ENCODE measurements at places on chromosomes 7 and 10.

DNA sequence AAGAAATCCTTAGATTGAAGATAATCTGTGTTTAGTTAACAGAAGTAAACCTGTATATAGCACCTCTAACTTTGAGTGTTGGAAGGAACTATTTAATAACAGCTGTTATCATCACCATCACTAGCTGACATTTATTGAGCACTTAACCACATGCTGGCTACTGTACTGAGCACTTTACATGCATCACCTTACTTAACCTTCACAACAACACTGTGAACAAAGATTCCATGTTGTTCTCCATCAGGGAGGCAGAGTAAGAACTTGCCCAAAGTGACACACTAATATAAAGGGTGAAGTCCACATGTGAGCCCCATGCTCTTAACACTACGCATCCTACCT, 182.2 kb downstream of the ST7 start:
- DNase-seq: no peak

GRCh38 chr7:921071-921461, 33.4 kb downstream of the ADAP1 start:
- DNase-seq: no peak

DNA sequence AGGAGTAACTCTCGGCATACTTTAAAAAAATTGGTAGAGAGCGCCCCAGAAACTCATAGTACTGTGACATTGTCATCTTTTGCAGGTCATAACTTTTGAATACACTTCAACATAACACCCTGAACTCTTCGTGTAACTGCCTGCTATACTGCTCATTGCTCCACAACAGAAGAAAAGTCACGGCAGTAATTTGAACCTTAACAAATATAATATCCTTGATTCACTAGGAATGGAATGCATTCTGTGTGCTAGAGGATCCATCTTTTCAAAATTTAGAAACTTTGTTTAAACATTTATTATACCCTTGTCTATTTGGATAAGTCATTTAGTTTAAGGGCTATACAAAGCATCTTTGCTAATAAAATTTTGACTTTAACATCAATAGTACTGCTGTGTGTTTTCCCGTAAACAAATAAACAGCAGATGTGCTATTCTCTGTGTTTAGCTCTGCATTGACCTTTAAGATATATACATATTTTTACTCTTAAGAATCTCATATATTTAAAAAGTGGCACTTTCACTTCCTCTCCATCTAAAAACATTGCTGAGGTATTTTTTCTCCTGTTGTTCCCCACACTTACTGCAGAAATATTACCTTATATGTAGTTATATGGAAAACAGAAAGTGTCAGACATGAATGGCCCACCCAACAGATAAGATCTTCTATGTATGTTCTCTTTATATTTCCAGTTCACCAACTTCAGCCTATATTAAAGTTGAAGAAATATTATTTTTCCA, 217.6 kb upstream of the TMEM229A start:
- DNase-seq: no peak

GRCh38 chr7:90958647-90959046, 305.6 kb upstream of the FZD1 start:
- DNase-seq: no peak

DNA sequence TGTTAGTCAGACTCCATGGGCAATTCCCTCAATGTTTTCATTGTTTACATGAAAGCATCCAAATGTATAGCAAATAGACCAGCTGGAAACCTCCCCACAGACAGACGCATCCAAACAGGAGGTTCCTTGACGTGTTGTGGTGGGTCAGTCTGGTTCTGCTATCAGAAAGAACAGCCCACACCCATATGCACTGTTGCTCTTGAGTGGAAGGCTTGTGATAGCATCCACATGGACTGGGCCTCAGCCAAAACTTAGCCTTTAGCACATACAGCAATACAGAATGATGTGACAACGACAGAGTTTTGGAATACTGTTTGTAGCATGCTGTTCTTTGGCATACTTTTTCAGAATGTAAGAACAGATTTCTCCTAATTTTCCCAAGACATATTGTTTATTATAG, 299.2 kb upstream of the ETV1 start:
- no peak for DNase-seq

DNA sequence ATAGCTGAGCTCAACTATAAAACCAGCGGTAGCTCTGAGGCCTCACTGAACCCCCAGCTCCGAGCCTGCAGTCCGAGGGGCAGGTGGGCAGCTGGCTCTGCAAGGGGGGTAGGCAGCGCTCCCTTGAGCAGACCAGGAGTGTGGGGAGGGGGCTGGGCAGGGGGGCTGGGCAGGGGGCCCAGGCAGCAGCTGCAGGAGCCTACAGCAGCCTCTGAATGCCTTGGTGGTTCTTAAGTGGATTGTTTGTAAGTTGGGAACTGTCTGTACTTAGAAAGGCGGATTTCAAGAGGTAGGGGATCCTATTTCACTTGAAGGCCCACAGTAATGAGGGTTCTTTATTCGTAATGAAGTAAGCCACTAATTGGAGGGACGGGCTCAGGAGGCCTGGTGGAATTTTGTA, 72.3 kb downstream of the ICA1 start:
- peak; percentile 62 for DNase-seq

DNA sequence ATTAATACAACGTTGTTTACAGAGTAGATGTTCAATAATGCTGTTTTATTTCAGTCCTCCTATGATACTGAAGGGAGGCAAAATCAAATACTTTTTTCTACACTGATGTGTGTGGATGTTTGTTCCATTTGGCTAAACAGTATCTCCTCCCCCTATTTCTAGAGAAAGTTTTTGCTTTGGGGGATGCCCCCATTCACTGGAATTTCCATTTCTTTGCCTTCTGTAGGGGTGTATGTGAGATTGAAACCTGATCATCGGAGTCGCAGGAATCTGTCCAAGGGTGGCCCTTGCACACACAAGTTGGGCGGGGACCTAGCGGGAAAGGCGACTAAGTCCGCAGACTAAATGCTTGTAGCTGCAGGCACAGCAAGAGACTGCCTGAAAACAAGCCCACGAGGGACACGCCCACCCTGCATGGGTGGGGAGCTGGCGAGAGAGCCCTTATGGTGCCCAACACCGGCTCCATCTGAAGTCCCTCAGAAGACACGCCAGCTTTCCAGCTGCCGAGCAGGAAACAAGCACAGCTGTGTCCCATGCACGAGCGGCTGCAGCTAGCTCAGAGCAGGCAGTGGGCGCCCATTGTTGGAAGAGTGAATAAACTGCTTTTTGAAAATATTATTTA, 58.0 kb downstream of the ESYT2 start:
- DNase-seq: no peak

GRCh38 chr7:39042670-39043069, 65.0 kb downstream of the POU6F2 start:
- no peak for DNase-seq

DNA sequence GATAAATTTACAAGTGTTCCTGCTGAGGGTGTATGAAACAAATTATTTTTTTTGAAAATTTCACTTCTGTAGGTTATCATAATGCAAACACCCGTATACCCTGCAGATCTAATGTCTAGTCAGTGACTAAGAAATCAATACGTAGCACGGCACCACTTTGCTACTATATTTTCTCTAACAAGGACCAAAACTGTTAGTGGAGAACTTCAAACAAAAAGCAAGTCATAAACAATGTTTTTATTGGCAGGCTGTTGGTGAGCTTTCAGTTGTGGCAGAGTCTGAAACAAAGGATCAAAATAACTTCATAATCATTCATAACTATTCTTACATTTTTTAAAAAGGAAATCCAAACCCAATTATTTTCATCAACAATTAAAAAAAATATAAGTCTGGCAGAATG, 11.8 kb downstream of the SEM1 start:
- no peak for DNase-seq

- no peak for DNase-seq
Measured at GRCh38 chr7:134779741-134780065, 269 bp downstream of the CALD1 start.

DNA sequence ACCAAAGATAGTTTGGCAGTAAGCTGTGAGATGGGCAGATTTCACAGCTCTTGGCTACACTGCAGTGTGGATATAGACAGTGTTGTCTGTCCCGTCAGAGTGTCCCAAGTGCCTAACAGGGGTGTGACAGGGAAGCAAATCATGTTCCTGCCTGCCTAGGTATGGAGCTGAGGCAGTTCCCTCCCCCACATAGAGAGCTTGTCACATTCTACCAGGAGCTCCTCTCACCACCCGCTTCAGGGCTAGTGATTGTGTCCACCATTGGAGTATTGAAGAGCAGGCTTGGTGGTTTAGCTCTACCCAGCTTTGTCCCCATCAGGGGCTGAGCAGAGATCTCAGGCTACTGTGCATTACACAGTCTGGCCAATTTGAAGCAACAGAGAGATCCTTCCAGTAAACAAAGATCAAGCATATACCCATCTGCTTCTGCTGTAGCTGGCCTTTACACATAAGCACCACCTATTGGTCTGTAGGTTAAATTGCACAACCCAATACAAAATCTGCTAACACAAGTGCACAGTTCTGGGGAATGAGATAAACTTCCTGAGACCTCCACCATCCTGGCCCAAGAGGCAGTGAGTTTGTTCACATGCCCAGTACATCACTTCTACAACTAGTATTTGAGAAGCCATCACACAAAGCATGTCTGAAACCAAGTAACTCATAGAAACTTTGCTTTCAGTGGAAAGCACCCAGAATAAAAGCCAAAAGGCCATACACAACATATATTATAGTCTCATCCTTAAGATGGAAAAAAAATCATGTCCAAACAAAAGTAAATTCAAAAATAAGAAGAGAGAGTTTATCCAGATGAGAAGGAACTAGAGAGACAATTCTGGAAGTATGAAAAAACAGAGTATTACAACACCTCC, 67.3 kb downstream of the GLCCI1 start:
- DNase-seq: peak; percentile 64

- no peak for DNase-seq
Measured at GRCh38 chr10:123392182-123392963, 238.2 kb downstream of the BUB3 start.

DNA sequence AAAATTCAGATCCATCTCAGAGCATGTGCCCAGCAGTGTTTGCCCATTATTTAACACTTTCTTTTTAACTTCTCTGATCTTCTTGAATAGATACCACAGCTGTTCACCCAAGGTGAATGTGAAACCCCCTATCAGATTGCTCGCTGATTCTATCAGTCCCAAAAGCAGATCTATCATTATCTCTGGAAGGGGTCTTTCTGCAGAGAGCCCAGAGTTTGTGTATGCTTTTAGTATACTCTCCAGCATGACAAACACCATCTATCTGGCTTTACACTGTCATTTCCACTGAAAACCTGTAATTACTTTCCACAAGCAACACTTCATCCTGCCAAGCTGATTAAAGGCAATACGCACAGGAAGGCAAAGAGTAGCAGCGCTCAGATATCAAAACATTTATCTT, 168.2 kb downstream of the CACNA2D1 start:
- DNase-seq: no peak

- no peak for DNase-seq
Measured at GRCh38 chr10:89175816-89176215, 31.3 kb downstream of the CH25H start.

DNA sequence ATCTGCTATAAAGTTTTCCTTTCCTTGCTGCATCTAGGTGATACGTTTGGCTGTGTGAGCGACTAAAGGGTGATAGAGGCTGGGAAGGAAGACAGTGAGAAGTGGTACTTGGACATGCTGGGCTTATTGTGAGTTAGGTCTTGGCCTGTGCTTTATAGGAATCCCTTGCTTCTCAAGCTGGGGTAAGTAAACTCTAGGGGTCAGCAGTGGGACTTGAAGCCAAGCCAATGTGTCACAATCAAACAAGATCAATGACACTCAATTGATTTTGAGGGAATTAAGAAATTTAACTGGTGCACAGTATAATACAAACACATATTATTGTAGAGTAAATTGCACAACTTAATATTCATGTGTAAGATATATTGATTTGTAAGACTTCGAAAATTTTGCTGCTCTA, 155.8 kb upstream of the AOAH start:
- peak; percentile 48 for DNase-seq

- DNase-seq: no peak
Measured at GRCh38 chr10:29252811-29253689, 35.8 kb upstream of the LYZL1 start.

DNA sequence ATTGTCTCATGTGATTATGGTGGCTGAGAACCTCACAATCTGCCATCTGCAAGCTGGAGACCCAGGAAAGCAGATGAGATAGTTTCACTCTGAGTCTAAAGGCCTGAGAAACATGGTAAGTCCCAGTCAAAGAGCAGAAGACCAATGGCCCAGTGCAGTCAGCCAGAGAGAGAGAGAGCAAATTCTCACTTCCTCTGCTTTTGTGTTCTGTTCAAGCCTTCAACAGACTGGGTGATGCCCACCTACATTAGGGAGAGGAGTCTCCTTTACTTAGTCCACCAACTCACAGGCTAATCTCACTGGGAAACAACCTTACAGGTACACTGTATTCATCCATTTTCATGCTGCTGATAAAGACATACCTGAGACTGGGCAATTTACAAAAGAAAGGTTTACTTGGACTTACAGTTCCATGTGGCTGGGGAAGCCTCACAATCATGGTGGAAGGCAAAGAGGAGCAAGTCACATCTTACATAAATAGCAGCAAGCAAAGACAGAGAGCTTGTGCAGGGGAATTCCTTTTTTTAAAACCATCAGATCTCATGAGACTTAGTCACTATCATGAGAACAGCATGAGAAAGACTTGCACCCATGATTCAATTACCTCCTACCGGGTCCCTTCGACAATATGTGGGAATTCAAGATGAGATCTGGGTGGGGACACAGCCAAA, 4.7 kb upstream of the FRMPD2 start:
- DNase-seq: no peak

DNA sequence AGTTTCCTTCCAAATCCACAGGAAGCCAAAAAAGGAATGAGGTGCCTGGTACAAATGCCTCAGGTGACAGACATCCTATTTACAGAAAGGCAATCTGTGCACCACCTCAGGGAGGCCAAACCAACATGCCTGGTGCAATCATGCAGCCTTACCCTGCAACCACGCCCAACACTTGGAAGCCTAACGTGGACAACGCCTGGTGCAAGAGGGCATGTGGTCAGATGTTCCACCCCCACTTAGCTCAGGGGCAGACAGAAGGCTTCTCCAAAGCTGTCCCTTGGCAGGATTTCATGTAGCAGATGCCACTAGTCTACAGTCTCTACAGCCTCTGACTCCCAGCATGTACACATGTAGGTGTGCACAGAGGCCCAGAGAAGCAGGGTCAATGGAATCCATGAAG, 89.5 kb downstream of the KCNMA1 start:
- DNase-seq: no peak

- peak; percentile 29 for DNase-seq
Measured at GRCh38 chr10:118246332-118247295, 95.5 kb downstream of the FAM204A start.

DNA sequence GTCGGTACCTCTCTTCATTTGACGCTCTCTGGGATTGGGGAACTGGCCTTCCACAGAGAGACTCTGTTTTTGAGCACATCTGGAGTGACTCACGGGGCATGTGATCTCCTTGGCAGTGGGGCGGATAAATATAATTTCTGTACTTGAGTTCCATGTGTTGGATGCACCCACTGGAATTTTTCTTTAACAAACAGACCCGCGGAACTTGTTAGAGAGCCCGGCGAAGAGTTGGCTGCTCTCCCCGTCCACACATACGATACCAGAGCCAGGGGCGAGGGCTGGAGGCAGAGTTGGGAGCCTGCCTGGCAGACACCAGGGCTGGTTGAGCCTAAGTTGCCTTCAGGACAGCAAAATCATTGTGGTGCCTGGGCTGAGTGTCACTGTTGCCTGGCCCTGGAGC, at the start of gene FAM180A:
Gene FAM180A (minus strand): TSS at position 44 of the 400 bp plus-strand sequence. CDS start 233 bp downstream, outside the sequence.
- no peak for DNase-seq

Measured in GM23338 (cell line).